ENCODE measurements at places on chromosomes 11 and 22.

- no peak for DNase-seq
These were observed 3.8 kb upstream of the OR5A2 start for GRCh38 chr11:59429924-59430516.

DNA sequence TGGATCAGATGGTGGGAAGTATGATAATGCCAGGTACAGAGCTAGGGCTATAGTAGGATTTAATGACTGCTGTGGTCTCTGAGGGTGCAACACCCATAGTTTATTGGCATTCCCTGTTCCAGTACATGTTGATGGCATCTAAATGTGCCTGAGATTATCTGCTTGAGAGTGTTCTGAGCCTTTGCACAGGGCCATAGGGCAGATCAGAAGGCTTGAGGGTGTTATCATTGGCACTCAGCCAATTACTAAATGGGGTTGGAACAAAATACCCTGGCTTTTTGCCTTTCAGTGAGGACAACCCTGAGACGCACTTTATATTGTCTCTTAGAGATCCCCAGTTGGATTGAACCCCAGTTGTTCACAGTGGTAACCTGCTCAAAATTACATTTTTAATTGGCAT, 6.7 kb downstream of the SLC5A12 start:
- no peak for DNase-seq

- DNase-seq = no peak
These were observed 10.0 kb downstream of the LGR4 start for GRCh38 chr11:27462543-27462942.

- DNase-seq = no peak
These were observed 69.2 kb downstream of the CD82 start for GRCh38 chr11:44634401-44635281.

DNA sequence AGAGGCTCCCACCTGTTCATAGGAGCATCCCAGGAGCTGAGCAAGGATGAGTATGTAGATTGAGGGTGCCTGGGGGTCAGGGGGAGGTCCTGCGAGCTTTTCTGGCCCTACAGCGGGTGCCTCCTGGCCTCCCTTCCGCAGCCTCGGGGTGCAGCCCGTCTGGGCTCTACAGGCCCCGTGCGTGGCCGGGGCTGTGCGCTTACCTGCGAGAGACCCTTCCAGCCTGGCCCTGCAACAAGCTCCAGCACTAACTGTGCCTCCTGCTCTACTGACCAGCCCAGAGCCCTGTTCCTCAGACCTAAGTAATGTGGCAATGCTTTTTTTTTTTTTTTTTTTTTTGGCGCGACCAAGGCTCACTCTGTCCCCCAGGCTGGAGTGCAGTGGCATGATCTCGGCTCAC, 1129.1 kb downstream of the BRD1 start:
- no peak for DNase-seq

DNA sequence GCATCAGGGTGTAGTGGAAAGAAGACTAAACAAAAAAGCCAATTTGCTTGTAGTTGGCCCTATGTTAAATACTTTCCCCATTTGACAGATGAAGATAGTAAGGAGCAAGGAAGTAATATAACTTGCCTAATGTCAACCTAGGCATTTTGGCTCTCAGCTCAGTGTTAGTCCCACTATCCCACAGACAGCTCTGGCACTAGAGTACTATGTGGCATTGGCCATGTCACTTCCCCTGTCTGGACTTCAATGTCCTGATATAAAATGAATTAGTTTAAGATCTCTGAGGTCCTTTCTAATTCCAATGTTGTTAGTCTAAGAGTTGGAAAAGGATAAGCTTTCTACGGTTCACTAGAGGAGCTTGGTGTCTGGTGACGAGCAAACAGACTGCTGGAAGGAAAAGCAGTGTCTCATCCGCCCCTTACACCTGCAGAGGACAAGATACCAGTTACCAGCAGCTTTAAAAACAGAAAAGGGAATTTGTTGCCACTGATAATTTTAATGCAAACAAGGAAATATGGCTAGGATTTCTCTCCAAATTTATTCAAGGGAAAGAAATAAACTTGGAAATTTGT, 92.5 kb downstream of the RELT start:
- DNase-seq = no peak

- DNase-seq = no peak
These were observed 46.2 kb upstream of the CTTN start for GRCh38 chr11:70352100-70352499.

GRCh38 chr11:76762867-76763572, 20.1 kb upstream of the TSKU start:
- no peak for DNase-seq

DNA sequence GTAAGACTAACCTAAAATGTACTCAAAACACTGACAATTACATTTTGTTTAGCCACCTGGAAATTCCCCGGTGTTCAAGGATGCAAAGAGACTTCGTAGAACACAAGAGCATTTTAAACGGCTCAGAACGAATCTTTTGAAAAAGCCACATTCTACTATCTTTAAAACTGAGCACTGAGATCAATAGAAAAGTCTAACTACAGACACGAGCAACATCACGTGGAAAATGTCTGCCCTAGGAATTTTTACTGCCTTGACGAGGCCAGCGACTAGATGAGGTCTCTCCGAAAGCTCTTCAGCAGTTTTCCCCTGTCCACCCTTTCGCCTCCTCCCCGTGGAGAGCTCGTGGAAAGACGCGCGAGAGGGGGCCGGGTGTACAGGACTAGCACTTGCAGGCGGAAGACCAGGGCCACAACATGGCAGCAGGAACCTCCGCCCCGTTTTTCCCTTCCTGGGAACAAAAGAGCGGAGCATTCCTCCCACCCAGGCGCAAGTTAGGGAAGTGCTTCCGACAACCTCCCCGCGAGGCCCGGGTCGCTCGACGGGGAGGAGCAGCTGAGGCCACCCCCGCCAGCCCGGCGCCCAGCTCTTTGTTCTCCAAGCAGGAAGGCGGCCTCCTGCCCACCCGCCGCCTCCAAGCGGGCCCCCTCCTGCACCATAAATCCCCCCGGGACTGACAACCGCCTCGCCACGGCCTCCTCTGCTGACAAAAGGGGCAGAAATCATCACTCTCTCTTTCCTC, 1.1 kb downstream of the EIF4G2 start:
- DNase-seq = no peak

DNA sequence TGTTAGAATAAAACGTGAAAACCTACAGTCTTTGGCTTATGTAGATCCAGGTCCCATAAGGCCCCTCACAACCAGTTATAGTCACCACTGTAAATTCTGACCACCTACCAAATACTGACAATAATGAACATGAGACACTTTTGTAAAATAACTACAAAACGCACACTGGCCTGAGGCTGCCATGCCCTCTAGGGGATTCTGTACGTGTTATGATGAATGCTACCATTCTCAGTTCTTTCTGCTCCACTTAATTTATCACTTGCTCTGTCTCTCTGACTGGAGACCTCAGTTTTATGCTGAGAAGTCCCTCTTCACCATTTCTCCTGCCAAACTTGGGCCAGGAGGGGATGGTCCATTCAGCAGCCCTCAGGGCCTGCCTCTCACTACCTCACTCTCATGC, 18.7 kb upstream of the TMPRSS5 start:
- DNase-seq = no peak

- no peak for DNase-seq
These were observed 569 bp downstream of the FAM76B start for GRCh38 chr11:95788921-95789505.

- DNase-seq = no peak
These were observed 1421.9 kb downstream of the BRD1 start for GRCh38 chr22:48405741-48406140.

- no peak for DNase-seq
These were observed 88.1 kb downstream of the RELT start for GRCh38 chr11:73464347-73464746.

DNA sequence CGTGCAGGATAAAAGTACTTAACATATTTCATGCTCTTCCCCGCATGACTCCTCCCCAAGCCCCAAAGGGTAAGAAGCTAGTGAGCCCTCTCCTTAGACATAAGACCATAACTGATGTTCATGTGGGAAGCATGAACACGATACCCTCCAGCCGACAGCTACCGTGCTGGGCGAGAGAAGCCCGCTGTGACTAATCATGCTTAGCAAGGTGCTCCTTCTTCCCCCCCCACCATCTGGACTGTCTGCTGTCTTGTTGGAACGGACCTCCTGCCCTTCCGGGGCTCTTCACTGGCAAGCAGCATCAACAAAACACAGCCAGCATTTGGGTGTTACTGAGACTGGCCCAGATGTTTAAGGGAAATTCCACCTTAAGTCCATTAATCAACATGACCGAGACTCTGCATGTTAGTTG, 200.6 kb downstream of the DBX1 start:
- no peak for DNase-seq

GRCh38 chr11:118996926-118997626, 862 bp upstream of the CENATAC start:
- no peak for DNase-seq

GRCh38 chr11:111513240-111513605, 1.0 kb upstream of the BTG4 start:
- no peak for DNase-seq

GRCh38 chr11:134768463-134768862, 356.4 kb upstream of the B3GAT1 start:
- no peak for DNase-seq

DNA sequence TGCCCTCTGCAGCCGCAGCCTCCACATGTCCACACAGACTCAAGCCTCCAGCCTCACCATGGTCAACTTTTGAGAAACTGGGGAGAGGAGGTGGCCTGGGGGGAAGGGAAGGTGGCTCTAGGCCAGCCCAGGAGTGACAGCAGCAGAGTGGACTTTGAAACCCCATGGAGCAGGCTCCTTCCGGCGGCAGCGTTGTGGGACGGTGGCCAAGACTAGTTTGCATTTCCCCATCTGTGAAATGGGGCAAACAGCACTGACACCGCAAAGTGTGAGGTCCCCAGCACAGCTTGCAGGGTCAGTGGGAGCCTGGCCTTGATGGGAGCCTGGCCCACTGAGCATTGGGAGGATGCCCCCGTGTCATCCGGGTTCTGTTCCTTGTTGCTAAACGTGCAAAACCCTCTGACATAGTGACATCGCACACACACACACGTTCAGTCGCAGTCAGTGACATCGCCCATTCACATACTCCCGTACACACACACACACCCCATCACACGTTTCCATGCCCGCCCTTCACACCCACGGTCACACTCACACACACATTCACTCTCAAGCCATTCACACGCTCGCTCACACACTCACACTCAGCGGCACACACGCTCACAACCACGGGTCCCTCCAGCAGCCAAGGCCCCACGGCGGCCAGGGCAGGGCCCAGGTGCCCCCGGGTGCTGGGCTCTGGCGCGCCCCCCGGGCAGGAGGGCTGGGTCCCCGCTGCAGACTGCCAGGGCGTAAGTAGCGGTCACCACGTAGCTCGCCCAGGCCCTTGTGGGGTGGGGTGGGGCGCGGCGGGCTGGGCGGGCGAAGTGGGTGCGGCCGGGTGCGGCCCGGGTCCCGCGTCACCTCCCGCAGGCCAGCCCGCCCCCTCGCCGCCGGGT, 585 bp downstream of the CYB5R3 start:
- DNase-seq = no peak

DNA sequence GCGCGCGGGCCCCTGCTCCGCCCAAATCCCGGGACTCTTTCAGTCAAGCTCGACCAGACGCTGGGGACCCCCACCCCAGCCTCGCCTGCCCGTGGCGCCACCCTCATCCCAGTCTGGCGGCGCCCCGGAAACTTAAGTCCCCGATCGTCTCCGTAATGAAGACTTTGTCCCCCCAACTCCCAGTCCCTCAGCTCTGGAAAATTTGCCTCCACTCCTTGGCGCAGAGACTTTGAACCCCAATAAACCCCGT, 348 bp downstream of the PLCB3 start:
- no peak for DNase-seq

GRCh38 chr11:8685820-8686219, 3.2 kb downstream of the RPL27A start:
- DNase-seq = no peak

DNA sequence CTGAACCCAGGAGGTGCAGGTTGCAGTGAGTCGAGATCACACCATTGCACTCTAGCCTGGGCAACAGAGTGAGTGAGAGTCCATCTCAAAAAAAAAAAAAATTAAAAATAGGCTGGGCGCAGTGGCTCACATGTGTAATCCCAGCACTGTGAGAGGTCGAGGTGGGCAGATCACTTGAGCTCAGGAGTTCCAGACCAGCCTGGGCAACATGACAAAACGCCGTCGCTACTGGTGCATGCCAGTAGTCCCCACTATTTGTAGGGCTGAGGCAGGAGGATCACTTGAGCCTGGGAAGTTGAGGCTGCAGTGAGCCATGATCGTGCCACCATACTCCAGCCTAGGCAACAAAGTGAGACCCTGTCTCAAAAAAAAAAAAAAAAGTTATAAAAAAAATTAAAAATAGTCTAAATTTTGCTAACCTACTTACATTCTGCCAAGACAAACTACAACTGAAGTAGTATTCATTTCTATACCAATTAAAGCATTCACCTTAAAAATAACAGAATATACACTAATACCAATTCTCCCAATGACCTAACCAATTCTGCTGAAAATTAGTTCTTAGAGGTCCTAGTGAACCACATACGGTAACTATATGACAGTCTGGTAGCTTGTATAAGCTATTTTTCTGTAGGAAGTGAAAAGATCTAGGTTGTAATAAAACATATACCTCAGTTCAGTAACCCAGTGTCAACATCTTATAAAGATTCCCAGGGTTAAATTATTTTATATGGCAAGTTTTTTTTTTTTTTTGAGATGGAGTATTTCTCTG, 7.1 kb downstream of the DDX6 start:
- DNase-seq = no peak

- no peak for DNase-seq
These were observed 9.7 kb upstream of the PIK3IP1 start for GRCh38 chr22:31302006-31302405.

DNA sequence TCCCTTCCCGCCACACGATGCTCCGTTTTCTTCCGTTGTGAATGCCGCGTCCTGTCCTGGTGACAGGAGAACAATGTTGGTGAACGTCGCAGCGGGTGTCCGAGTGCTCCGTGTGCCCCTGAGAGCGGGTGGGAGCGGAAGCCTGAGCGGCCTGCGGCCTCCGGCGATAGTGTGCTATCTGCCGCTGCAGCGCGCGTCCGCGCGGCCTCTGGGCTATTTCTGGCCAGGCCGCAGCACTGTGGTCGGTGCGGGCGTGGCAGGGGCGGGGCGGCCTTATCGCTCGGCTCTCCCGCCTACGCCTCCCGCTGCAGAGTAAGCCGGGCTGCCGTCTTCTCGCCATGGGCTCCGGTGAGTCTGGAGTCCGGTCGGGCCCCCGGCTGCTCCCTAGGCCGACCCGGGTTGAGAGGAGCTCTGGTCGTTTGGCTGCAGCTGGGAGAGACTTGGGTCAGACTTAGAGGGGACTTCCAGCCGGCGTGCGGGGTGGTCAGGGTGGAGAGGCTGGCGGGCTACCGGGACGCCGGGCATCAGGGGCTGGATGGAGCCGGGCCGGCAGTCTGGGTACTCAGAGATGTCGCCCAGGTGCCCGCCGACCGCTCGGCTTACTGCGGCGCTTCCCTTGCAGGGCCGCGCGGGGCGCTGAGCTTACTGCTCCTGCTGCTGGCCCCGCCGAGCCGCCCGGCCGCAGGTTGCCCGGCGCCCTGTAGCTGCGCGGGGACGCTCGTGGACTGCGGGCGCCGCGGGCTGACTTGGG, at the start of gene GP1BB:
TSS of gene GP1BB (plus strand) at position 308 of the 751 bp plus-strand sequence. CDS start at position 339, 31 bp downstream.
- DNase-seq = no peak

Measured in cortex of kidney (tissue), 1 donor.